ENCODE measurements at places on chromosomes 5 and 9.

DNA sequence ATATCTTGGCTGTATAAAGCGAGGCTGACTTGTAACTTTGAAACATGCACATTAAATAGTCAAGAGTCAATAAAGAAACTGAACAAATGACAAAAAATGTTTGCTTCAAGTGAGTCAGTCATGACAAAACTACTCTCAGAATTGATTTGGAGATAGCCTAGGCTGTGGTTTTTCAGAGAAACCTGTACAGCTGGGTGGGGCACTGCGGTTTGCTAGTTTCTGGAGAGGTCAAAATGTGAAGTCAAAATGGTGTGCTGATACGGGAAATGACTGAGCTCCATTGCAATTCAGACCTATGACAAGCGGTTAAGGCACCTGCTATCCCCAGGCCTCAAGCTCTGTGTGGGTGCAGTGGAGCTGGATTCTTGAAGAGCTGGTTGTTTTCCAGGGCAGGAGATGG lies 10.3 kb upstream of the CD180 start:
- no peak for DNase-seq

GRCh38 chr5:68292316-68292715 lies 76.8 kb downstream of the PIK3R1 start:
- DNase-seq: no peak

DNA sequence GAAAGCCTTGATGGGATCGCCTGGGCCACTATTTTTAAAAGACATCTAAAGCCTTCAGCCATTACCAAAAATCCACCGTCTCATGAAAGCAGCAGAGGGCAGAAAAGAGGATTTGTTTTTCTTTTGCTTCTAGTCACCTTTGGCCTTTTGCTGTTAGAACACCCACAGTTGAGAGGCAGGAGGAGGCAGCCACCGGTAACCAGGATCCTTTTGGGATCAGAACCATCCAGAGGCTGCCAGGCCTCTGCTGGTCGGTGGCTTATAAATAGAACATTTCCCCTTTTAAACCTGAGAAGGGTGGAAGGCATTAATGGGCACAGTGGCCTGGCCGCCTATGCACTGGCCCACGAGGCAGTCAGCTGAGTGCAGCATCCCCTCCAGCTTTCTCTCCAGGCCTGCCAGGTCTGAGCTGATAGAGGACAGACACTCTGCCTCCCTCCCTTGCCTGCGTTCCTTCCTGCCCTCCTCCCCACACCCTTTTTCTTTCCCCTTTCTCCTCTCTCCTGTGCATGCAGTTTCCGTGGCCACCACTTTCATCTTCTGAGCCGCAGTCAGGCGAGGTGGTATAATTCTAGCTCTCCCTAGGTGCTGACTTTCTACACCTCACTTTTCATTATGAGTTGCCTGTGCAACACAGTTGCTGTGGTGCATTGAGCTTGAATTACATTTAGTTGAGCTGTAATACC lies 253.4 kb downstream of the ARHGAP26 start:
- DNase-seq: no peak

- no peak for DNase-seq
Measured at GRCh38 chr5:107564931-107565372, 105.8 kb downstream of the EFNA5 start.

DNA sequence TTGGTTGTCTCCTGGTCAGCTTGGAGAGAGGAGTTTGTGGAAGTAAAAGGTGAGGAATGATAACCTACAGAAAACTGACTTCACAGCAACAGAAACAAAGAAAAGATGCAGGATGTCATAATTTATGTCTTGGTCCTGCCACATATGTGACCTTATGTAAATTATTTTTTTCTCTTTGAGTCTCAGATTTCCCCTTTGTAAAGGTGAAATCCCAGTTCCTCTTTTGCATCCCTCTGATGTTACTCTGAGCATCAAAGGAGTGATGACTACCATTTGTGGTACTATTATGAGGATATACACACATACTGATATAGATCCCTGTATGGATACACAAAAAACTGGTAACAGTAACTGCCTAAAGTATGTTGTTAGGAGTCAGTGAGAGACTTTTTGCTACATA lies 1.4 kb upstream of the THG1L start:
- no peak for DNase-seq

GRCh38 chr5:16483361-16483760 lies 17.8 kb upstream of the ZNF622 start:
- DNase-seq: no peak

GRCh38 chr9:137076636-137077009 lies 694 bp upstream of the UAP1L1 start:
- DNase-seq: no peak

GRCh38 chr5:5217371-5217770 lies 77.2 kb downstream of the ADAMTS16 start:
- DNase-seq: no peak

DNA sequence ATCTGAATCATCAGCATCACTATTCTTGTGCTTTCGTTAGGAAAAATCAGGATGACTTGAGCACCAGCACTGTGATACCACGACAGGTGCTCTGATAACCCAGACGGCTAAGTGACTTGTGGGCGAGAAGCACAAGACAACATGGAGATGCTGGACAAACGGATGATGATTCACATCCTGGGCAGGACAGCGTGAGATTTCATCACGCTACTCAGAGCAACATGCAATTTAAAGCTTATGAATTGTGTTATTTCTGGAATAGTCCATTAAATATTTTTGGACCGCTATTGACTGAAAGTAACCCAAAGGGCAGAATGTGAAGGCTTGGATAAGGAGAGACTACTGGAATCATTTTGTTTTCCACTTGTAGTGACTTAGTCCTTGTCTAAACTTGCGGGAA lies 114.8 kb upstream of the DAPK1 start:
- DNase-seq: no peak

DNA sequence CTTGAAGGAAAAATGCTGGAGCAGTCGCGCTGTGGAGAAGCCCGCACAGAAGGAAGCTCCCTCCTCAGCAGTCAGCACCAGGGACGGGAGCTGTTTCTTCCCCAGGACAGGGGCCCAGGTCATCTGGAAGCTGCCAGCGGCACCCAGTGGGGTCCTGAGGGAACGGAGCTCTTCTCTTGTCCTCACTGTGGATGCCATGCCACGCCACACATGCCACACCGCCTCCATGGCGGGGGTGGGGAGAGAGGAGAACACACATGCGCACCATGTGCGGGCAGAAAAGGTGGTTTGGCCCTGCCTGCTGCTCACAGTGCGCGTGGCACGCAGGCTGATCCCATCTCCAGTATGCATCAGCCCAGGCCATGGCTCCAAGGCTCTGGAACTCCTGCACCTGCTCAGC lies 41.7 kb upstream of the ZNF354B start:
- DNase-seq: no peak

- no peak for DNase-seq
Measured at GRCh38 chr9:96617439-96618185, 2.0 kb downstream of the CDC14B start.

DNA sequence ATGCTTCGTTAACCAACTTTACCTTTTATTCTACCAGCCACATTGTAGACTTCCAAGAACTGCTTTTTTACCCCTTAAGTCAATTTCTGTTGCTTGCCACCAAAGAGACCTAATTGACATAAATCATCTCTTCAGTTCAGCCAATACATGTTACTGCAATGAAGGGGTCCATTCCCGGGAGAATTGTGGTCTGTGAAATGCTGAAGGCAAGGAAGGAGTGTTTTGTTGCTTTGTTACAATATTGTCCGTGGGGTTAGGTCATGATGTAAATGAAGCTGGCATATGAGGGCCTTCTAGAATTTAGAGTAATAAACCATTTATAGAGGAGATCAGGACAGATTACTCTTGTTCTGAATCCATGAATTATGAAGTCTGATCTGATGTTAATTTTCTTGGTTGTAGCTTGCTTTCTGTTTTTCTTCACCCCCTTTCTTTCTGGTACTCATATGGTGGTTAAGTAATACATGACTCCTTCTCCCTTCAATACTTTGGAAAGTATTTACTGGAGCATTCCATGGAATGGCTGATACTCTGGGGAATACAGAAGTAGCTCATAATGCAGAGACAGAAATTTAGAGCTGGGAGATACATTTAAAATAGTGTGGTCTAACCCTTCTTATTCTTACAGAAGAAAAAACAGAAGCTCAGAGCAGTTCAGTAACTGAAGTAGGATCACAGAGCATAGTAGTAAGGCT lies 297.0 kb upstream of the CLINT1 start:
- DNase-seq: no peak

DNA sequence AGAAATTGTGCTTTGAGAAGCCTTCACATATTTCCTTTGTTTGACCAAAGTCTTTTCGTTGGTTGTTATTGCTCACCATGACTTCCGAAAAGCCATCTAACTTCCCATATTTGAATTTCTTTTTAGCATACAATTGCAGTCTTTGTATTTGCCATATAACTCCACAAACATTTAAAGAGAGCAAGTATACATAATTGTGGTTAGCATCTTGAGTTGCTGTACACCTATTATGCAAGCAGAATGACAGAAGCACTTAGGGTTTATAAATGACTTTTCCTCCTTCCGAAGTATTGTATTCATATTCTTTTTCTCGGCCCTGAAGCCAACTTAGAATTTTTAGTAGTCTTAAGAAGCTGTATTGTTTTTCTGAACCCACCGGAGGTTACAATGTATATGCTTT lies 250.4 kb downstream of the RFK start:
- no peak for DNase-seq

DNA sequence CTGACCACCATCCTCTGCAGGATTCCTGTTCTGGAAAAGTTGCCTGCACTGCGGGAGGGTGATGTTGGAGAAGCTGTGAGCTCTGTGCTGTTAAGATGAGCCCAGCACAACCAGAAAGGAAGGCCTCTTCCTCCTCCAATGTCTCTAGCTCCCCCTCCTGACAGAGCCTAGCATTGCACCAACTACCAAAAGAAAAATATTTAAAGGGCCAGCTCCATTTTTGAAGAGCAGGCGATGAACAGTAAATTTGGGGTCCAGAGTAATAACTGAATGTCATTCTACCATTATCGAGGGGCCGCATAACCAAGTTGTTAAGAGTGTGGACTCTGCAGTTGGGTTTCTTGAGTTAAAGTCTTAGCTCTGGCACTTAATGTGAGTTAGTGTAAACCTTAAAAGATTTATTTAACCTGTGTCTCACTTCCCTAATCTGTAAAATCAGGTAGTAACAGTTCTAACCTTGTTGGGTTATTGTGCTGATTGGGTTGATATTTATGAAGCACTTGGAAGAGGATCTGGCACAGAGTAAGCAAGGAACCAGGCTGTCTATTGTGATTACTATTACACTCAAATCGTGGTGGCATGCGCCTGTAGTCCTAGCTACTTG lies 3.9 kb downstream of the TEX53 start:
- peak; percentile 63 for DNase-seq

- no peak for DNase-seq
Measured at GRCh38 chr5:109911731-109912130, 222.0 kb downstream of the MAN2A1 start.

- peak; percentile 7 for DNase-seq
Measured at GRCh38 chr5:23314827-23315226, 192.6 kb upstream of the PRDM9 start.

DNA sequence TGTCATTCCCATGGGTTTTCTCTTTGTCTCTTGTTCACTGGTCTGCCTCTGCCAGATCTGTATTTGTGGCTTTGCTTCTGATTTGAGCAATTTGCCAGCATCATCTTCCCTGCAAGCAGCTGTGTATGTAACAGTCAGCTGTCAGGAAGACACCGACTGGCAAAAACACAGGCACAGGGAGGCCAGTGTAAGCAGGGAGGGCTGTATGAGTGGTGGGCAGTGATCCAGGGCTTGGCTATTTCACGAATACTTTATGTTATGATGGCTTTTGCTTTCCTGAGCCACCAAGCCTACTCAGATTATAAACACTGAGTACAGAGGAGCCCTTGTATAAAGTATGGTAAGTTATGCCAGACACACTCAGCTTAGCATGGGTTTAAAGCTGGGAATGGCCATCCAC lies 11.6 kb downstream of the BNIP1 start:
- DNase-seq: no peak

GRCh38 chr9:72856972-72857623 lies 95.8 kb downstream of the ALDH1A1 start:
- DNase-seq: peak; percentile 52

DNA sequence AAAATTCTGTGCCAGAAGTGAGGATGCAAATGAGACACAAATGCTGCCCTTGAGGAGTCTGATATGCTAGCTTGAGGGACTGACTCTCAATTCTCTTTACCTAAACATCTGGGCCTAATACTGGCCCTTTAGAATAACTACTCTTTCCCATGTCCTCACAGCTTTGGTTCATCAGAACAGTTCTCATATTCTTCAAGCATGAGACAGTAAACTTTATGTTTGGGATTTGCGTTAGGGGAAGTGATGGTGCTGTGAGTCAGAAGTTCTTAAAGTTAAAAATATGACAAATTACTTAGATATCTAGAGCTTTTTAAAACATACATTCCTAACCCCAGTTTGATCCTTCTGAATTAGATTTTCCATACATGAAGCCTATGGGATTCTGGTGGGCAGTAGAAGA lies 665.0 kb upstream of the RGMB start:
- DNase-seq: peak; percentile 84

- no peak for DNase-seq
Measured at GRCh38 chr9:35488021-35488420, 1.9 kb upstream of the RUSC2 start.

DNA sequence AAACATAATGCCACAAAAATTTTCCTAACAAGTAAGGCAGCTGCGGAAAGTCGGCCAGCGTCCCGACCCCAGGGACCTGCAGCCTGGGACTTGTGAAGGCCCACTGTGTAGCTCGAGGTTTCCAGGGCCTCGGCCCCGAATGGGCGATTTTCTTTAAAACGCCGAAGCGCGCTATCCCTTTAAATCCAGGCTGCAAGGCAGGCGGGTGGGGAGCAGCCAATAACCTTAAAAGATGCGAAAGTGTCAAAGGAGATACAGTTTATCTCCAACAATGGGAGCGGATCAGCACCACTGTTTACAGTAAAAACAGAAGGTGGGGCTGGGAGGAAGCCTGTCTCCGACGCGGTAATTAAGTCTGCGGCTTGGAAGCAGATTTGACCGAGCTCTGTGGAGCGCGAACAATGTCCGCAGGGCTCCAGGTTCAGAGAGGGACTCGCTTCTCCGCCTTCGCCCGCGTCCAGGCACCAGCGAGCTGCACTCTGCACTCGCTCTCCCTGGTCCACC lies 1.7 kb upstream of the ZSWIM6 start:
- DNase-seq: no peak

GRCh38 chr5:60803712-60804111 lies 40.4 kb downstream of the ELOVL7 start:
- DNase-seq: no peak

DNA sequence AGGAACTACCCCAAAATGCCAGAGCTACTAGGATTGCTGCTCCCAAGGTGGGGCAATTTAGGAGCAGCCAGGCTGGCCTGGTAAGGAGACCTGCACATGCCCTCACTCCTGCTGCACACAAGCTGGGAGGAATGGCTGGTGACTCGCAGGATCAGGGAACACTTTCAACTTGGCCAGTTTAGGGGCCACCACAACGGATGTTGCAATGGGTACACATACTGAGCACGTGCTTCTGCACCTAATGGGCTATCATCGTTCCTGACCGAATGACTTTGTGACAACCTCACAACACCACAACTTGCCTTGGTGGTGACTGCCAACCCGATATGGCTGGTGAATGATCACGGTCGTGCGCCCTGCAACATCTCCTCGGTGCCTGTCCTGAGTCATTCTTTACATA lies 172.0 kb downstream of the ROR2 start:
- DNase-seq: no peak

- no peak for DNase-seq
Measured at GRCh38 chr5:143968071-143968878, 156.3 kb downstream of the HMHB1 start.

- DNase-seq: no peak
Measured at GRCh38 chr9:3014178-3014577, 170.3 kb upstream of the PUM3 start.

Measured in kidney capillary endothelial cell (primary cell).